ENCODE measurements at places on chromosomes 12 and 14. TPM values are rescaled to one million over a fixed set of nuclear protein-coding genes. Genes with fewer than 3 reads are reported as not detected.

MSI1 gene
- total RNA-seq, result 1.3 TPM

TAS2R14 gene
- 0.27 TPM for total RNA-seq

DPF3 gene
- 0.47 TPM for total RNA-seq

EPYC gene
- not detected for total RNA-seq

TEAD4 gene
- total RNA-seq, result 50.8 TPM

CCDC38 gene
- 0.09 TPM for total RNA-seq

KLRD1 gene
- not detected for total RNA-seq

FAM161B gene
- 1.9 TPM for total RNA-seq

RNASE11 gene
- not detected for total RNA-seq

Measured in A549 treated with DMSO at 1 μM for 4 hours (cell line).